ENCODE measurements at places on chromosomes 1 and 21.

DNA sequence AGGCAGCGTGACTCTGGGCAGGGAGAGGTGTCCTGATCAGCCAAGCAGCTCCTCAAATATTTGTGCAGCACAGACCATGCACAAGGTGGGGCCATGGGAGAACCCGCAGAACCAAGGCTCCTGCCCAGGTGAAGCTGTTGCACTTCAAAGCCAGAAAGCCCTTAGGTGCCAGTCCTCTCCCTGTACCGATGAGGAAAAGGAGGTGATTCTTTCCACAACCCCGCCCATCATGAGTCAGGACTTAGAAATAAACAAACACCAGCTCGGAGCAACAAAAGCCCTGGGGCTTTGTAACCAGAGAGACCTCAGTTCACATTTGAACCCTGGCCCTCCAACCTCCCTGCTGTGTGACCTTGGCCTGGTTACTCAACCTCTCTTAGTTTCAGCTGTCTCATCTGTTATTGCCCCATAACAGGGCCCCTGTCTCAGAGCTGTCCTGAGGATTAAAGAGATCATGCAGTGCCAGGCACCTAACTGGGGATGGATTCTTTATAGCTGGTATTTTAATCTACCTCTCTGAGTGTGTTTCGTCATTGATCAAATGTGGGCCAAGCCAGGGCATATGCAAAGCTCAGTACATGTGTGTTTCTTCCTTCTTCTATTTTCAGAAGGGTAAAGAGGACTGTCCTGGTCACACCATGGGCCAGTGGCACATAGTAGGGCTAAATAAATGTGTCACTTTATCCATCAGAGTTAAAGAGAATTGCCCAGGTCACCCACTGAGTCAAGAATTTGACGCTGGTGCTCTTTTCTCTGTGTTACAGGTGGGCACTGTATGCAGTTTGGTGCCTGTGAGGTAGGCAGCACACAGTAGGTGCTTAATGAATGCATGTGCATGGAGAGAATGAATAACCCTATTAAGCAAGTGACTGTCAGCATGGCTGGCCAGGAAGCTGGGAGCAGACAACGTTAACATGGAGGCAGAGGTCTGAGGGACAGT, 1.4 kb downstream of the LDLRAD1 start:
- DNase-seq, result no peak

DNA sequence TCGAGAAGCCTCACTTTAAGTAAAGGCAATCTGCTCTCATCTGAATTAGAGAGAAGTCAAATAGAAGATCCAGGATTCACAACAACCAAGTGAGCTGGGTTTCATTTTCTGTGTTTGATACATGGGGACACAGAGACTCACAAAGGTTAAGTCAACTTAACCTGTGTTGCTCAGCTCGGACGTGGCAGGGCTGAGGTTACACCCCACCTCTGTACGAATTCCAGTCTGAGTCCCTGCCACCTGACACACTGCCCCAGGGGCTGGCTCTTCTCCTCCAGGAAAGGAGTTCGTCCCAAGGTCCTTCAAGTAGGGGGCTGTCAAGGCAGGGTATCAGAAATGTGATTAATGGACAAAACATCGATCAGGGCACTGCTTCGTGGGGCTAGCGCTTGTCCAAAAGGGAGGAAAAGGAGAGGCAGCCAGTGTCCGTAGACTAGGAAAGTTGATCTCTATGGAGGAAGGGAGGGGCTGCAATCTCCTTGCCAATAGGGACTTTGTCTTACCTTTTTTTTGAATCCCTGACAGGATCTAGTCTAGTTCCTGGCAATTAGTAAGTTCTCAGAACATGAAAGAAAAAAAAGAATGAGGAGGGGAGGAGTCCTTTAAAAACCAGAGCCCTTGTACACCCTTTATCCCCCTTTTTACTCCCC, 116.4 kb downstream of the CNIH3 start:
- DNase-seq, result no peak

- DNase-seq, result no peak
These were observed 1.7 kb upstream of the SORT1 start for GRCh38 chr1:109399326-109399957.

- no peak for DNase-seq
These were observed 35.1 kb downstream of the TMEM51 start for GRCh38 chr1:15188678-15189077.

DNA sequence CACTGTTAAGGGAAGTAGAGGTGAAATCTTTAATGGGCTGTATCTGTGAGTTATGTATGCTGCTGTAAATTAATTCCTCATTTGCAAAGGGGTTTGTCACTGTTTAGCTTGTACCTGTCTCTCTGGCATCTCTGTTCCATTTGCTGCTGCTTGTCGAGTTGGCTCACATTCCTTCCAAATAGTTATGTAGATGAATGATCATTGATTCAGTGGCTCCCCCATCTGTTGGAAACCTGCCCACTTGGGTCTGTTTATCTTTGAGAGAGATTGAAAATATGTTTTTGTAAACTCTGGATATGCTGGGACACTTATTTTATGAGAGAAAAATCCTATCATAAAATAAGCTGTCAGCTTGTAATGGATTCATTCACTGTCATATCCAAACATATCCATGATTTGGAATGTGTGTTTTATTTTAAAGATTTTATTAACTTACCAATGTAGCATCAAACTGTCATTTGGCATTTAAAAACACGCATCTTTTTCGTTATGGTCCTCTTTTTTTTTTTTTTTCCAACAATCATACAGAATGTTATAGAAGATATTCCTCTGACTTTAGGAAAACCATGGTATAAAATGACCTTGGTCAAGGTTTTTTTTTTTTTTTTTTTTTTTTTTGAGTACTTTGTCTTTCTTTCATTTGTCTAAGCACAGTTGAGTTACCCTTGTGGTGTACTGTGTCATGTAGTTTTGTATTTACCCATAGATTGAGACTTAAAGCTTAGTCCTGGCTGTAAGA, 3.5 kb downstream of the RYR2 start:
- DNase-seq, result no peak

- no peak for DNase-seq
These were observed 38.4 kb downstream of the RAP1GAP start for GRCh38 chr1:21630571-21631343.

DNA sequence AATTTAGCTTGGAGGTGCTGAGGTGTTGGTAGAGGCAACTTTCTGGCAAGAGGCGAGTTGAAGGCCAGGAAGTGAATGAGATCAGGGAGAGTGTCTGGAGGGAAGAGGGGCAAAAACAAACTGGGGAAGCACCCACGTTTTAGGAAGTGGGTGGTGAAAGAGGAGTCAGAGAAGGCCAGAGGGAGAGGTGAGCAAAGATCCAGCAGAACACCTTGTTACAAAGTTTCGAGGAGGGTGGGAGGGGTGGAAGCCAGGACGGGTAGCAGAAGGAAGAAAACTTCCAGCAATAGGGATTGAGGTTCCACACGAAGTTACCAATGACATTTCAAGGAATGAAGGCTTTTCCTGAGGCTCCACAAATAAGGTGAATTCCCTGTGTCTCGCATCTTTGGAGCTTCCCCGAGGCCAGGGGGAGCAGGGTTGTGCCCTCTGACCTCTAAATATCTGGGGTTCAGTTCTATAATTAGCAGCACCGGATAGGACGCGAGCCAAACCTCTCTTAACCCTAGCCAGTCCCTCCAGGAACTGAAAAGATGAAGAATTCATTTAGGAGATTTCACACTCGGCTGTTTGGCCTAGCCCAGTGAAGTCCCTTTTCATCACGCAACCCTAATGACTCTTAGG, 578 bp upstream of the SESN2 start:
- no peak for DNase-seq
